Activated gamma-delta T cell treated with anti-CD3 and anti-CD28 coated beads, Interleukin-2, amount 50 U/mL, for 16 hours (primary cell): ENCODE measurements at places on chromosomes 4 and X.
A peak's percentile ranks its signal among the peaks of the same experiment; 100 is the strongest.

- DNase-seq = no peak
These were observed 85.9 kb downstream of the GATB start for GRCh38 chr4:151674804-151675391.

DNA sequence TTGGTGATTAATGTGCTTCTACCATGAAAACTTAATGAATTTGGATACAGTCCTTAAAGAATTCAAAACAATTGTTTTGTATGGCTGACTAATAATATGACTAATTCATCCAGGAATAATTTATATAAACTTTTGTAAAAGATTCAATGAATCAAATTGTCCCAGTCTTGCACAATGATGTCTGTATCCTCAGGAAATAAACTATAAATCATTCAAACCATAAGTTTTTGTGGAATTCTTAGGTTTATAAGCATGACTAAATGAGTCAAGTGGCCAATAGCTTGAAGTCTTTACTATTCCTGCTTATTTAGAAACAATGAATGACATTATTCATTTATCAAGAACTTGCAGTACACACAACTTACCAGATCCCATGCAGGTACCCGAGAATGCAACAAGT, 935.0 kb upstream of the INTU start:
- no peak for DNase-seq

GRCh38 chr4:131288441-131288840, 1860.7 kb upstream of the PCDH10 start:
- DNase-seq = no peak

GRCh38 chr4:158015241-158015640, 157.6 kb downstream of the GASK1B start:
- DNase-seq = no peak

DNA sequence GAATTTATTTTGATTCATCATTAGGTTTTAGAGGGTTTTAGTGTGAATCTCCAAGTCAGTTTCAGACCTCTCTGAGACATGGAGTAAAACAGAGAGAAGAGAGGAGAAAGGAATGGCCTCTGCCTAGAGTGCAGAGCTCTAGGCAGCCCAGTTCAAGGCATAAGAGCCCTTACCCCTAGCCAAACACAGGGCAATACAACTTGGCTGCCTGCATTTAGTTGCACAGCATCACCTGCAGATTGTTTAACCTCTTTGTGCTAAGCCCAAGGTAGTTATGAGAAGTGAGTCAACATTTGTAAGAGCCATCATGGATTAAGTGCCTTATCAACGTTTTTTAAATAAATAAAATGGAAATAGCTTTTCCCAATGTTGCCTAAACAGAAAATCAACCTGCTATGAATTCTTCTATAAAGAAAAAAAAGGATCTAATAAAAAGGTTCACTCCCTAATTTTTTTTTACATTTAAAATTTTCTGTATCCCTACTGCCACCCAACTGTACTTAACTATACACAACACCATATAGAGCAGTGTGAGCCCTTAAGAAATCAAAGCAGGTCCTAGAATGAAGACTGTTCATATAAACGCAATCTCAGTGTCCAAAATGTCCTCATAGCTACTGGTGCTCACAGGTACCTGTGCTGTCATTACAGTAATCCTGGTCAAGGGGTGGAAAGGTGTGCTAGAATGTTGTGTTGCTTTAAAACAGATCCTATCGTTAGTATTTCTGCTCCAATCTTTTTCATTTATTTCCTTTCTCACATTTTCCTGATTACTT, 36.0 kb downstream of the PF4 start:
- no peak for DNase-seq

DNA sequence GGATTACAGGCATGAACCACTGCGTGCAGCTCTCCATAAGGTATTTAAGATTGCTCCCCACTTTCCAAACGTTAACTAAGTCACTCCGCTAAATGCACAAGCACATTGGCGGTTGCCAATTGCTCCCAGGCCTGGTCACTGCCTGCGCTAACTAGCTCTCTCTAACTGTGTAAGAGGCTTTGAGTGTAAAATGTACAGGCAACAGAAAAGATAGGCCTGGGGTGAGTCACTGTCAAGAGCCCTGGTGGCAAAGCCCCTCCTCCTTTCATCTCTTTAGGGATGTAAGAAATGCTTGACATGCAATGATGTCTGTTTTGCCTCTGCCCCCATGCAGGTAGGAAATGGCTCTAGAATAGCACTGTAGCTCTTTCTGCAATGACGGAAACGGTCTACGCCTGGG, 329.7 kb upstream of the GATB start:
- no peak for DNase-seq

- DNase-seq = no peak
These were observed 184.7 kb upstream of the HCCS start for GRCh38 chrX:10926404-10926803.

- DNase-seq = peak; percentile 40
These were observed 10.6 kb upstream of the ELF4 start for GRCh38 chrX:130120746-130121504.

DNA sequence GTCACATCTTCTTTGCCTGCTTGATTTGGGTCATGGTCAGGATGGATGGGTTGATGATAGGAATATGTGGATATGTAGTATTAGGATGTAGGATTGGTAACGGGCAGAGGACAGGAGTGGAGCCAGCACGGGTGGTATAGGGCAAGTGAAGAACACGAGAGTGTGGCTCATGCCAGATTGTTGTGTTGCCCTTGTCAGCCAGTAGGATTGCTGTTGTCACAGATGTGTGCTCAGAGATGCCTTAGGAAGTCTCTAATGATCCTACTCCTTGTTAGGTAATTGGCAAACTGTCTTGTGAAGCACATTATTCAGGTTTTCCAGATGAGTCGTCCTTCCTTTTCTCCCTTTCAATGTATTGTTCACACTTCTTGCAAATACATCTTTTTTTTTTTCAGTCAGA, 5.5 kb downstream of the ATP10D start:
- no peak for DNase-seq

GRCh38 chr4:112515198-112516065, 548 bp downstream of the NEUROG2 start:
- DNase-seq = no peak
